ENCODE measurements at places on chromosomes 12 and 14.
A peak's percentile ranks its signal among the peaks of the same experiment; 100 is the strongest.

DNA sequence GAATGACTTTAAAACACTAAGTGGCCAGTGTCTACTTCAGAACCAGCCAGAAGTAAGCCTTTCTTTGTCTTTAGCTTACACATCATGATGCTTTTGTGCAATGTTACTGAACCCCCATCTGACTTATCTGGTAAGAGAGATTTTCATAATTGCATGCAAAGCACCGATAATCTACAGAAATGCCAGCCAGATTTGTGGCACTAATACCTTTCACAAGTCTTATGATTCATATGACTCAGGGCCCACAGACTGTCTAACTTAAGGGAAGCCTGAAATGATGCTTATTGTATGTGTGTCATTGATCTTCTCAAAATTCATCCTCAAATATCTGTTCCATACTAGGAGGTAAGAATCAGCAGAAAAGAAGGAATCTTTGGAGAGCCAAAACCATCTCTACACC lies 18.0 kb downstream of the IGF1 start:
- DNase-seq: no peak

DNA sequence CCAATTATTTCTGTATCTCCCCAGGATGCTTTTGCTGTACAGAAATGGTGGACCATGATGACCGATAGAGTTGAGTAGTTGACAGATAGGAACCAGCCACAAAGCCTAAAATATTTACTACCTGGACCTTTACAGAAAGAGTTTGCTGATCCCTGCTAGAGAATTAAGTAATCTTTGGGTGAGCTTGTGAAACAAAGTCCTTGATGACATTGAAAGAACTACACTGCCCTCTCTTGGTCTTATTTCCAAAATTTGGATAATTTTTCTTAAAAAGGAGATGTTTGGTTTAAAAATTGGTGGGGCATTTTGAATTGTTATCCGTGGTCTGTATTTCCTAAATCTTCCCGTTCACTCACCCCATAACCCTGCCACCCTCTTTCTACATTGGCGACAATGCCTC lies 13.7 kb upstream of the TCTN1 start:
- peak; percentile 81 for DNase-seq

DNA sequence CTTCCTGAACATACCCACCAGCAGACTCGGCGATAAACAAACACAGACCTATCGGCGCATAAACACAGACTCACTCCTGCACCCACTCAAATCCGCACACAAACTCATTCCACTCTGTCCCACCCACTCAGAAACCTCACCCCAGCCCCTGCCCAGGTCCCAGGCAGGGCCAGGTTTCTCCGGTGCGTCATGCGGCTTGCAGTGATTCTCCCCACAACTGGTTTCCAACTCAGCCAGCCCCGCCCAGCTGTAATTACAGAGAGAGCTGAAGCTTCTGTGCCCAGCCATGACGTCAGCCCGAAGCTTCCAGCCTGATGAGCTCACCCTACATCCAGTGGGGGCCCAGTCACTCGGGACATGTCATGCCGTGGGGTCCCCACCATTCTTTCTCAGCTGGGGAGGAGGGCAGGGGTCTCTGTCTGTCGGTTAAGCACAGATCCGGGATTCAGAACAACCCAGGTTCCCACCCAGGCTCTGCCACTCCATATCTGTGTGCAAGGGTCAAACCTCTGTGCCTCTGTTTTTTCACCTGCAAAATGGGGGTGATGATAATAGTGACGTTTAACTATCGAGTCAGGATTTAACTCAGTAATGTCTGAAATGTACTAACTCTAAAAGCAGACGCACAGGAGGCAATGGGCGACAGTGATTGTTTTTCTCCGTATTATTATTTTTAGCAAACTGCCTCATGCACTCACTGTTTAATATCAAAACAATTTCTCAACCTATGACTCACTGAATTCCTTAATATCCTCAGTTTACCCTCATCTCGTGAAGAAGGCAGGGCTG lies 2.3 kb upstream of the HSPB8 start:
- no peak for DNase-seq

- no peak for DNase-seq
Observed at GRCh38 chr12:52044292-52044983, 6.8 kb upstream of the NR4A1 start.

DNA sequence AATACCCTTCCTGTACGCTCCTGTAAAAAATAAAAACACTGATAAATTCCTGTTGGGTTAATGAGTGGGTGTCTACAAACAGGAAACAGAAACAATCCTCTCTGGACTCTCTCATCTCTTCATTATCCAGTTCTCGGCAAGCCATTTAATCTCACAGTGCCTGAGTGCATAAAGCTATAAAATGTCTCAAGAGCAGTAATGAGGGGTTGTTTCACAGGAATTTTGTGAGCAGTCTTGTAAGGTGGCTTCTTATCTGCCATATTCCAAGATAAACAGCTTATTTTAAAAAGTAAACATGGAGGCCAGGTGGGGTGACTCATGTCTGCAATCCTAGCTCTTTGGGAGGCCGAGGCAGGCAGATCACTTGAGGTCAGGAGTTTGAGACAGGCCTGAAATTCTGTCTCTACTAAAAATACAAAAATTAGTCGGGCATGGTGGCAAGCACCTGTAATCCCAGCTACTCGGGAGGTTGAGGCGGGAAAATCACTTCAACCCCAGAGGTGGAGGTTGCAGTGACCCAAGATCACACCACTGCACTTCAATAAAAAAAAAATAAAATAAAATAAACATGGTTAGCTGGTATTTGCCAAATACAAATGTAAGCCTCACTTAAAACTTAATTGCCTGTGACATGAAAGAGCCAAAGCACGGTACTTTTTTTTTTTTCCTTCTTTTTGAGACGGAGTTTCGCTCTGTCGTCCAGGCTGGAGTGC lies 54.0 kb downstream of the CLIP1 start:
- no peak for DNase-seq

DNA sequence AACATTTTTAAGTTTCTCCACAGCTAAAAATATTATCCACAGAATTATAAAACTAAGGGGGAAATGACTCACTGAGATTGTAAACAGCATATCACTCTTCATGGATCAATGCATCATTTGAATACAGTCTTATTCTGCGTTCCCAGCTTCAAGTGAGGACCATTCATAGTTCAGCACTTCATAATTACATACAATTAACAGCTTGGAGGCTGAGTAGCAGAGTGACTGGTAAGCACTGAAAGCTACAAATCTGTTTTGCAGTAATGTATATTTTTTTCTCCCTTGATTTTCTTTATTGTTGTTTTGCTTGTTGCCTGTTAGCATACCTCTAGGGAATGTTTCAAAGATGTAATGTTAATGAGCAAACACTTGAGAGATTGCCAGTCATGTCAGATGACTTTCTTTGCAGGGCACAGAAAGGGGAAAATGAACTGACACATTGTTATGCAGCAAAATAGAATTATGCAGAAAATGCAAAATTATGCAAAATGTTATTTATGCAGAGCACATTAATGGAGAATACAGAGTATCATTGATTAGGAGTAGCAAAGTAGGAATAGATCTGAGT lies 138.6 kb downstream of the RPS29 start:
- no peak for DNase-seq

- no peak for DNase-seq
Observed at GRCh38 chr12:43044241-43044640, 454.7 kb upstream of the PRICKLE1 start.

GRCh38 chr14:88234442-88234841 lies 88.6 kb downstream of the KCNK10 start:
- no peak for DNase-seq

DNA sequence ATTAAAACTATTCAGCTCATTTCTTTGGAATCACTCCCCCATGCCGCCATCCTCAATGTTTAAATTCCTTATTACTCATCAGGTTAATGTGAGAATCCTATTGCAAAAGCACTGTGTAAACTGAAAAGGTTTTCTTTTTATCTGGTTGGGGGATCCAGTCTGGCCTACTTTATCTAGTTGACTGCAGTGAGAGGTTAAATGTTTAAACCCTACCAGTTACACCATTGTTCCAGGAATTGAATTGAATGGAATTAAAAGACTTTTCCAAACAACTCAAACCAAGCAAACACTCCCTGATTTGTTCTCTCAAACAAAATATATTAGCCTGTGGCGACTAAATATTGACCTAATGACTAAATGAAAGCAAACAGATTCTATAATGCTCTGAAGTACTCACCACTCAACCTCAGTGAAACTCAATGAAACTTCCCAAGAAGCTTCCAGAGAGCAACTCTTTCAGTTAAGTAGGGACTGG lies 100.5 kb downstream of the VEZT start:
- DNase-seq: no peak

All from inflammatory macrophage treated with lipopolysaccharide for 4 hours (primary cell).